Cortex of kidney (tissue), 1 donor: ENCODE measurements at places on chromosomes 2 and 18.

DNA sequence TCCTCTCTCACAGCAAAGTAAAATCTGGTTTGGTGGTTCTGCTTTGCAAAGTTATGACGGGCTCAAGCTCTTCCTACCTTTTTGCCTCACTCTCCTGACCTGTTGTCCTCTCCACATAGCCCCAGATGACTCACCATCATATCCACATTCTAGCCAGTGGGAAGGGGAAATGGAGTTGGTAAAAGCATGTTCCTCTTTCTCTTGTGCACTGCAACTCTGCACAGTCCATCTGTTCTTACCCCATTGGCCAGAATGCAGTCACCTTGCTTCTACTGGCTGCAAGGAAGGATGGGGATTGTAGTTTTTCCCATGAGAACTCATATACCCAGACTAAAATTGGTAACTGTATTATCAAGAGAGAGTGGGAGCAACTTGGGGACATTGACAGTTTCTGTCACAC lies 50.4 kb upstream of the SMIM21 start:
- DNase-seq: no peak

- DNase-seq: no peak
Observed at GRCh38 chr2:20737505-20737904, 70.6 kb downstream of the GDF7 start.

GRCh38 chr2:240344904-240345303 lies 90.6 kb upstream of the GPC1 start:
- no peak for DNase-seq

GRCh38 chr2:88606371-88607030 lies 20.8 kb downstream of the EIF2AK3 start:
- no peak for DNase-seq

DNA sequence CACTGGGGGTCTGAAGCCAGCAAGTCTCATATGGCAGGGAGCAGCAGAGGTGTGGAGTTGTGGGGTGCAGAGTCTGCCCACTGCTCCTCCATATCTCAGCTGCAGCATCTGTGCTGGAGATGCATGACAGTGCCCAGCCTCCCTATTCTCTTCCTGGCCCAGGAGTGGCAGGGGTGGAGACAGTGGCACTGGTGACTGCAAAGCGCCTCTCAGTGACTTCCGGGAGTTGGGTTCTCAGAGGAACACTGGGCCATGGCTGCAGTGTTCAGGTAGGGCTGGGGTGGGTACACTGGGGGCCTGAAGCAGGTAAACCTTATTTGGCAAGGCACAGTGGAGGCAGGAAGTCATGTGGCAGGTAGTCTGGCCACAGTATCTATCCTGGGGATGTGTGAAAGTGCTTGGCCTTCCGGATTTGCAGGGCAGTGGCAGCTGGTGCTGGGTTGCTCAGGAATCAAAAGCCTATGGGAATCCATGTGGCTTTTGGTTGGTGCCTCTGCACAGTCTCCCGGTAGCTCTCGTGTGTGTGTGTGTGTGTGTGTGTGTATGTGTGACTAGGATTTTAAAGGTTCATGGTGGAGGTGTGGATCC lies 60.3 kb upstream of the THUMPD2 start:
- DNase-seq: no peak
